Stimulated activated CD8-positive, alpha-beta memory T cell treated with anti-CD3 and anti-CD28 coated beads, Interleukin-15, amount 100 ng/mL, for 48 hours (primary cell): ENCODE measurements at places on chromosomes 12 and 14.

DNA sequence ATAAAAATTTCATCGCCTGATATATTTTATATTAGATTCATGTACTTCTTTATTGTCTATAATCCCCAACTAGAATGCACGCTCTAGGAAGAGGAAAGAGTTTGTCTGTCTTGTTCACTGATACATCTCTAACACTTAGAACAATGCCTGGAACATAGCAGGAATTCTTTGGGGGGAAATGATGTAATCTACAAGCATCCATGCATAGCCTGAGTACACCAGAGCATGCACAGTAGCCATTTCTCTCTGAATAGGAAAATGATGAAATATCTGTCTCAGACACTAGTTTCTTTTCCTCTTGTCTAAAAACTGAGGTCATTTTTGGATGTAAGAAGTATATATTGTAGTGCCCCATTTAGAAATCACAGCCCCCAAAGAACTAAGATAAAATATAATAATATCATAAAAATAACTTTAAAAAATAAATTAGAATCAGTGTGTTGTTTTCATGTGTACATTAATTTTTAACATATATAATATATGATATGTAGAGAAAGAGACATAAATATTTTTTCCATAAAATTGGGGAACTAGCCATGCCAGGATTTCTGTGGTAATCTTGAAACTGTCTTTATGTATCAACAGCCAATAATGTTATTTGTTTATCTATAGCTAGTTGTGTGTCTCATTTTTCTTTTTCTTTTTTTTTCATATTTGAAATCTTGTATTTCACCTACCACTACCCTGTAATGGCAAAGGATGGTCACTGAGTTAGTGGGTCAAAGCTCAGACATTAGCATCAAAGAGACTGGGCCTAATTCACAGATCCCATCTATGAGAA is 155.6 kb upstream of the TMCC3 start:
- no peak for DNase-seq

DNA sequence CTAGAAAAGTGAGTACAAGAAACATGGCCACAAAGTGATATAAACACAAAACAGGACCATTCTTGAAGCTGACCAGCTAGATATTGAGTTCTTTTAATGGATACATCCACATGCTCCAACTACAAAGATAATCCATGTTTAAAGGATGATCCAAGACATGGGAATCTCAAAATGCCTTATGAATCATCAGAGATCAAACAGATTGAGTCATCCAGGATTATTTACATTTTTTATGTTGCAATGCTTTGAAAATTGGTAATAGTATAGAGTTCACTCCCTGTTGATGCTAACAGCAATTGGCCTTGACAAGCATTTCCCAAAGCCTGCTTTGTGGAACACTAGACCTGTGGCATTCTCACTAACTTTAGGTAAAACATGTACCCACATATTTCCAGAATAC is 293.0 kb upstream of the TBX3 start:
- no peak for DNase-seq

DNA sequence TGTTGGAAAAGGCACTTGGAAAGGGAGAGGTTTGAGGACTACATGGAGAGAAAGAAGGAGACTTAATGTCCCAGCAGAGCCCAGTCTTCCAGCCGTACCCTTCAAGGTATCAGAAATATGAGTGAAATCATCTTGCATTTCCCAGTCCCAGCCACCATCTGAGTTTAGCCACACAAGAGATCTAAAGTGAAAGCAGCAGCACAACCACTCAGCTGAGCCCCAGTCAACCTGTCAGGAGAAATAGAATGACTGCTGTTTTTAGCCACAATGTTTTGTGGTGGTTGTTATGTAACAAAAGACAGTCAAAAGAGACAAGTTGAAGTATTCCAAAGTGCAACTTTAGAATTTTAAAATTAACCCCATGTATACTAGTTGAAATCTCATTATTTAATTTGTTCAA is 28.0 kb downstream of the DERA start:
- DNase-seq: no peak

GRCh38 chr12:93944201-93944600 is 204.2 kb upstream of the PLXNC1 start:
- no peak for DNase-seq

DNA sequence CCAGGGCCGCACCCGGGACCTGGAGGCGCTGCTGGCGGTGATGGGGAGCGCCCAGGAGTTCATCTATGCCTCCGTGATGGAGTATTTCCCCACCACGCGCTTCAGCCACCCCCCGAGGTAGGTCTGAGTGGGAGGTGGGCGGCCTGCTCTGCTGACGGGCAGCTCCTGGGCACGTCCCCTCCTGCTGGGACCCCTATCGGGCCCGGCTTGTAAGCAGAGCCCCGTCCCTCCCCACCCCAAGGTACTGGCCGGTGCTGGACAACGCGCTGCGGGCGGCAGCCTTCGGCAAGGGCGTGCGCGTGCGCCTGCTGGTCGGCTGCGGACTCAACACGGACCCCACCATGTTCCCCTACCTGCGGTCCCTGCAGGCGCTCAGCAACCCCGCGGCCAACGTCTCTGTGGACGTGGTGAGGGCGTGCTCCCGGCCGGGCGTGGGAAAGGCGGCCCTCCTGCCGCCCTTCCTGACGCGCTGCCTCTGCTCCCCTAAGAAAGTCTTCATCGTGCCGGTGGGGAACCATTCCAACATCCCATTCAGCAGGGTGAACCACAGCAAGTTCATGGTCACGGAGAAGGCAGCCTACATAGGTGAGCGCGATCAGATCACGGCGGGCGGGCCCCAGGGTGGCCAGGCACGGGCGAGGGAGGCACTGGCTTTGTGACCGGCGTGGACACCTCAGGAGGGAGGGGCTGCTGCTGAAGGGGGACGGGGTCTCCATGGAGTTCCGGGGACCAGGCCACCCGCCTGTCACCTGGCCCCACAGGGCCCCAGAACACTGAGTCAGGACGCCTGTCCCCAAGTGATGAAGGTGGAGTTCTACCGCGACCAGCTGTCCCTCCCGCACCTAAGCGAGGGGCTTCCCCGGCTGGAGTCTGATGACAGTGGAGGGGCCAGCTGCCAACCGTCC is 7.3 kb downstream of the PLD4 start:
- no peak for DNase-seq

- no peak for DNase-seq
These were observed 16.1 kb downstream of the NTN4 start for GRCh38 chr12:95774311-95775045.

DNA sequence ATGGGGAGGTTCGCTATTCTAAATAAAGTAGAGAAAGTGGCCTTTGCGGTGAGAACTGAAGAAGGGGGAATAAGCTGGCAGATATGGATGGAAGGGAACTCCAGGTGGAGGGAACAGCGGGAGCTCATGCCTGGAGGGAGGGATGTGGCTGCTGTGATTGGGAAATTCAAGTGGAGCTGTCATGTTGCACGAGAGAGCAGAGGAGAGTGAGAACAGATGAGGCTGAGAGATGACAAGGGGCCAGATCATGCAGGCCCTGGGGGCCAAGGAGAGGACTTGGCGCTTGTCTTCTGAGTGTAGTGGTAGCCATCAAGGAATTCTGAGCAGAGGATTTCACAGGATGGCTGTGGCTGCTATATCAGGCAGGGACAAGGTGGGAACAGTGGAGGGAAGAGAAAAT is 35.0 kb downstream of the TGFB3 start:
- DNase-seq: no peak

GRCh38 chr12:64025174-64025958 is 180.9 kb downstream of the SRGAP1 start:
- DNase-seq: no peak

DNA sequence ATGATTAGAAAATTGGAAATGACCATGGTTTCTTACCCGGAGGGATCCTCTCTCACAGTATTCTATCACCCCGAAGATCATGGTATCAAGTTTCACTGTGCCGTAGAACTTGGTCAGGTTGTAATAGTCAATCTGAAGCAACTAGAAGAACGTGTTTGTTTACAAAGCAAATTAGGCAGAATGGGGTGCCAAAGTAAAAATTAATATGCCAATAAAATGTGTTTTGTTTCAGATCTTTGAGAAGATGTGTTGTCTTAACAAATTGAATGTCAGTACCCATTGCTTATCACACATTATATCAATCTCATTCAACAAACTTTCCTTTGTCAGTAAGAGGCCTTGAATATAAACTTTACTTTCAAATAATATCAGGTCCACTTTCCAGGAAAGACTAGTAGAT is 45.0 kb downstream of the GUCY2C start:
- DNase-seq: no peak

GRCh38 chr12:50841716-50842531 is 802 bp upstream of the TMPRSS12 start:
- DNase-seq: peak; percentile 6

DNA sequence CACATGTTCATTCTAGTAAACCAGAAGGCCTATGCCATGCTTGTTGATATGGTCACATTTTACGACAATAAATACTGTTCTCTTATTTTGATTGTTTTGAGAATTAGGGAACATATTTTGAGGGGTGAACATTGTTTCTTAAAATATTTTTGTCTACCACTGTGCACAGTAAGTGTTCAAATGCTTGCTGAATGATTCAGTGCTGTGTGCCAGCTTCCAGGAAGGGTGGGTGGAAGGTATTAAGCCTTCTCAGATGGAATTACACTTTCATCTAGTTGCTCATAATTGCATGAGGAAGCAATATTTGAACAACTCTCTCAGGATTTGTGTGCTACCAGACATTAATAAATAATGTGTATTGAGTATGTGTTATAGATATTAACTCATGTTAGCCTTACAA is 15.5 kb upstream of the TMX1 start:
- no peak for DNase-seq

- no peak for DNase-seq
These were observed 123.0 kb upstream of the DYRK2 start for GRCh38 chr12:67525617-67525884.

GRCh38 chr14:68479247-68479646 is 313.6 kb downstream of the ZFP36L1 start:
- DNase-seq: no peak

DNA sequence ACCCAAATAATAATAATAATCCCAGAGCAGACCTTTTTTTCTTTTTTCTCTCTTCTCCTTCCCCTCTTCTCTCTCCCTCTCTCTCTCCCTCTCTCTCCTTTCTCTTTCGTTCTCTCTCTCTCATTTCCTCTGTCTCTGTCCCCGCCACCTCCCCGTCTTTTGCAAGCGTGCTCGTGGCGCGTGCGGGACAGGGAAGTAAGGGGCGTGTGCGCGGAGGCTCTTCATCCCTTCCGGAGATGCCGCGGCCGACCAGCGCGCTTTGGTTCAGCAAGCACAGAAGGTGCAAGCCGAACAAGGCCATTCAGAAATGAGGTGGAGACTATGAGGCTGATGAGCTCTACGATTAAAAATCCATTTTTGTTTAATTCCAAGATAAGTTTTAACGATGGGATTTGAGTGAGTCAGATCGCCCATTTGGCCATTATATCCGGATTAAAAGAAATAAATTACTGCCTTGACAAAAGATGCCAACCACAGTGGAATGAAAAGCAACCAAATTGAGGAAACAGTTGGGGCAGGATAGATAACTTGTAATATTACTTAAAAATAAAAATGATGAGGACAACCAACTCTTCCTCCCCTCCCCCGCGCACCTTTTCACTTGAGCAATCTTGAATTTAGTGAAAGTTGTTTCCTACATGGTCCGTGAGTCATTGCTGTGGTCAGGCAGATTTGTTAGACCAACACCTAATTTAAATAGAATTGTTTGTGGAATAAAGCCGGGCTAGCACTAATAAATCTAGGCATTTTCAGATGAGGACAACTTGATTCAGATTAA is 1.2 kb upstream of the AMIGO2 start:
- DNase-seq: peak; percentile 39

- DNase-seq: peak; percentile 36
These were observed 17.8 kb downstream of the NANOG start for GRCh38 chr12:7806863-7807487.

DNA sequence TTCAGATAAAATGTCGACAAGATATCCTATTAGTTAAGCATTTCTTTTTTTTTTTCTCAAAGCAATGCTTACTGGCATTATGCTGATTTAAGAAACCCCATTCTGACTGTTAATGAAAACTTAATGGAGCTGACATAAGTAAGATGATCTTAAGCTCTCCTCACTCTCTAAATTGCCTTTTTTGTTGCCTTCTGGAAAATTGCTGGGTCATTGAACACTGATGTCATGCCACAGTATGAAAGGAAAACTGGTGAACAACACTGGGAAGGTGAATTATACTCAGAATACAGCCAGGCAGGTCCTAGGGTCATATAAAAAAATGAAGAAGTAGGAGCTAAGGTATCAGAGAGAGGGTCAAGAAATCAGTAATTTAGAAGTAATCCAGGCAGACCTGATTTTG is 179.9 kb downstream of the BTG1 start:
- no peak for DNase-seq

DNA sequence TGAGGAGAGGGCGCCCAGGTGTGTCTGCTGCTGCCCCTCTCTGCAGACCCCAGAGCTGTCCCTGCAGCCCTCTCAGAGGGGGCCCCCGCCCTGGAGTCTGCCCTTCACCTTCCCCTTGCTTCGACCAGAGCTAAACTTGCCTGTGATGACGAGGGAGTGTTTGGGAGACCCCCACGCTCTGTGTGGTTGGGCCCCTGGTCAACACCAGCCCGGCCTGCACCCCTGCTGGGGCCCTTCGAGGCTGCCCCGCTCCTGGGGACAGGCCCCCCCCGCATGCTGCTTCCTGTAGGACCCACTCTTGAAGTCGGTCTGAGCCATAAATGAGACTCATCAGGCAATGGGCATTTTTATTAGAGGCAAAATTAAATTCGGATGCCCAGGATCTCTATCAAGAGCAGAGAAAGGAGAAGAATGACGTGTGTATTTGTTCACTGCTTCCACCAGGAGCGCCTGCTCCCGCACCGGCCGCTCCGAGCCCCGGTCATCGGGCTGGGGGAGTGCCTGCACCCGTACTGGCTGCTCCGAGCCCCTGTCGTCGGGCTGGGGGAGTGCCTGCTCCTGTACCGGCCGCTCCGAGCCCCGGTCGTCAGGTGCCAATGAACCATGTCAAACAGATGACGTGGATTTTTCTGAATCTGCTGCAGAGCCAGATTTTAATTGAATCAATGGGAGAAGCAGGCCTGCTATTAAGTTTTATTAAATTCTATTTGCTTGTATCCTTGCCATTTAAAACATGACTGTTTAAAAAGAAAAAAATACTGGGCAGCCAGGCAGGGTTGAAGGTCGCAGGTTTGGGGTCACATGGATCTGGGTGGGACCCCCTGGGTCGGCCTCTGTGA is 47.7 kb downstream of the NOC4L start:
- DNase-seq: no peak

DNA sequence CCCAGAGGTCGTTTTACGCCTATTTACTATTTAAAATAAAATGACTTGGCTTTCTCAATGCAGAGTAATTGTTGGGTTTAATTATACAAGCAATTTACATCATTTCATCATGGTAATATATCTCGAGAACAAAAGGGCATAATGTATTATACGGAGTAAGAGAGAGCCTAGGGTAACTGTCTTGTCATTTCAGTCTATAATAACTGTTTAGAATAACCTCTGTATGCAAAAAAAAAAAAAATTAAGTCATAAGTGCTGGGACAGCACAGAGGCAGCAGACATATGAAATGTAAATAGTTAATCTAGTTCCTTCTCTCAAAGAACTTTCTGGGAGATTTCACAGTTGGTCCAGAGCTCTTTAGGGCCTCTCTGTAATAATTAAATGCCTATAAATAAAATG is 284.9 kb downstream of the TMTC2 start:
- DNase-seq: no peak
